ENCODE measurements at places on chromosomes 1 and 21. TPM values are rescaled to one million over a fixed set of nuclear protein-coding genes. Genes with fewer than 3 reads are reported as not detected.

DNA sequence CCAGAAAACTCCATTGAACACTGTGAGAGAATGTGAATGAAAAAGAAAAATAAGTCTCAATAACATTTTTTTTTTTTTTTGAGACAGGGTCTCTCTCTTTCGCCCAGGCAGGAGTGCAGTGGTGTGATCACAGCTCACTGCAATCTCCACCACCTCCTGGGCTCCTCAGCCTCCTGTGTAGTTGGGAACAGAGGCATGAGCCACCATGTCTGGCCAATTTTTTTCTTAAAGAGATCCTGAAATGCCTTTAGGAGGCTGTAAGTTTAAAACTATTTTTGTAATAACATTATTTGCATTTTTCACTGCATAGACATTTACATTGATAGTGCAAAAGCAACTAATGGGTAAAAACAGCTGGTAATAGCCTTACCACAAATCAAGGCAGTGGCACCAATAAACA is 35.3 kb downstream of the GDAP2 start:
- peaks cover 2% of the 10 kb centered on the region for H3K4me1 ChIP-seq
- no peak overlapping the region for H3K27ac ChIP-seq
- no peak overlapping the region for H3K4me3 ChIP-seq

DNA sequence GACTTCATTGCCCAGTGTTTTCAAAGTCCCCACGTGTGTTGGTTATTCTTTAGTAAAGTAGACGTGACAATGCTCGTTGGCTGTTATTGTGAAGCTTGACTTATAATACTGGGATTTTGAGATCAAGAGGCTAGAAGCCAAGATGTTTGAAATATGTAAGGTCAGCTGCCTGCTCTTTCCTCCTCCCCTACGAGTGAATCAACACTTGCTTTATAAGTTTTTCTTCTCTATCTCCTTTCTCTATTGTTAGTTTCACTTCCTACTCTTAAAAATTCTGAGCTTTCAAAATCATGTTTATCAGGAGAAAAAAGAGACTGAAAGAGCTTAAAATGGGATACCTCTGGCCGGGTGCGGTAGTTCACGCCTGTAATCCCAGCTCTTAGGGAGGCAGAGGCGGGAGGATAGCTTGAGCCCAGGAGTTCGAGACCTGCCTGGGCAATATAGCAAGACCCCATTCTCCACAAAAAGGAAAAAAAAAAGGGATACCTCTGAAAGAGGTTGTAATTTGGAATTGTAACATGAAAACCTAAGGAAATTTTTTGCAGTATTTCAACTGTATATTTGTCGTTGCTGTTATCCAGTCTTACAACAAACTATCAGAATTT is 72.0 kb downstream of the EPB41 start:
- peak overlapping the region; percentile 70 for H3K27ac ChIP-seq
- H3K27me3 ChIP-seq = no peaks in the 10 kb centered on the region
- no peak for DNase-seq
- H3K4me1 ChIP-seq = peaks cover 43% of the 10 kb centered on the region

DNA sequence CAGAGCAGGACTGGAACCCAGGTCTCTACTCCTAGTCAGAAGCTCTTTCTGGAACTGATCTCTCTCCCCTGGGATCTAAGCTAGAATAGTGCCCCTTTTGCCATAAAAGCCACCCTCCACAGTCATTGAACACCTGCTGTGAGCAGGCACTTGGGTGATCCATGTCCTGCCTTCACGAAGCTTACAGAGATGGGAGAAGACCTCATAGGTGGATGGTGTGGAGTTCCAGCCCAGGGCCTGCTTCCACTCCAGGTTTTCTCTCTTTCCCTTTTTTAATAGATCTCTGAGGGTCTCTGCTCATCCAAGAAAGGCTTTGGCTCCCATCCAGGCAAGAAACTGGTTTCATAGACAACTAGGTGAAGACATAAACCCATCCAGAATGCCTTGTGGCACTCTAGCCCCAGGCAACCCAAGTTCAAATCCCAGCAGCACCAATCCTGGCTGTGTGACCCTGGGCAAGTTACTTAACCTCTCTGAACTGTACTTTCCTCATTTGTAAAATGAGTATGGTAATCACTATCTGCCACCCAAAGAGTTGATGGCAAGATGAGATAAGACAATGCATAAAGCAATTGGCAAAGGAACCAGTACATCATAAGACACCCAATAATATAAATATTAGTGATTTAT is 46.4 kb upstream of the TMEM51 start:
- no peak overlapping the region for H3K4me3 ChIP-seq
- peaks cover 5% of the 10 kb centered on the region for H3K4me1 ChIP-seq
- no peaks in the 10 kb centered on the region for H3K36me3 ChIP-seq
- no peak for DNase-seq

GRCh38 chr21:38479641-38480525 is 18.4 kb downstream of the ERG start:
- H3K4me1 ChIP-seq = peaks cover 2% of the 10 kb centered on the region
- no peak overlapping the region for H3K4me3 ChIP-seq
- H3K27me3 ChIP-seq = peaks cover 34% of the 10 kb centered on the region
- no peaks in the 10 kb centered on the region for H3K36me3 ChIP-seq

S100A3 gene
- not detected for total RNA-seq

Data from activated CD8-positive, alpha-beta T cell treated with anti-CD3 and anti-CD28 coated beads for 36 hours (primary cell).